ENCODE measurements at places on chromosomes 11 and 22. TPM values are rescaled to one million over a fixed set of nuclear protein-coding genes. Genes with fewer than 3 reads are reported as not detected.

DNA sequence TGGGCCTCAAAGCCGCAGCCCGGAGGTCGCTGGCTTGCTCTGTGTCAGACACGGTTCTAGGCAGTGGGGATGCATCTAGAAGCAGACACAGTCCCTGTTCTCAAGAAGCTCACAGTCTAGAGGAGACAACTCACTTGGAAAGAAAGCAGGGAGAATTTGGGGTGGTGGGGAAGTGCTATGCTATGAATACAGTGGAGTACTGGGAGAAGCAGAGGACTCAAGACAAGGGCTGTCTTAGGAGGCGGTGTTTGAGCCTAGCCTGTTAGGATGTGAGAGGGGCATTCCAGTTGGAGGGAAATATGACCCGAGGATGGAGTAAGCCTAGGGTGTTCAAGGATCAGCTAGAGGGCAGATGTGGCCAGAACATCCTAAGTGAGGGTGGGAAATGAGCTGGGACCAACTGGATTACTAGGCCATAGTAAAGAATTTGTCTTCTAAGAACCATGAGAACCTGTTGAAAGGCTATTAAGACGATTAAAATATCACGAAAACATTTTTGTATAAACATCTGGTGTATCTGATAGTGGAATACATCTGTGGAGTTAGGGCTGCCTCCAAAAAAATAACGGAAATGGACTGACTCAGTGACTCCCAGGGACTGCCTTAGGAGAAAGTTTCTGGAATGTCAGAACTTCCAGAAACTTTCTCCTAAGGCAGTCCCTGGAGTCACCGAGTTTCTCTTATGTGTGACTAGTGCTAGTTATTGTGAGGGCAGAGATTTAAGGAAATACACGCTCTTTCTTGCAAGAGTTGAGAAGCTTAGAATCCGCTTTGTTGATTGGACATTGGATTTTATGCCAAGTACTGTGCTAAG lies 1.1 kb upstream of the PITPNB start:
- peak; percentile 84 for DNase-seq

- no peak for DNase-seq
Measured at GRCh38 chr11:46958777-46959176, 22.2 kb downstream of the CSTPP1 start.

GRCh38 chr11:62044639-62045121 lies 77.2 kb upstream of the FTH1 start:
- no peak for DNase-seq

RTN4RL2 gene
- total RNA-seq = 0.13 TPM

DNA sequence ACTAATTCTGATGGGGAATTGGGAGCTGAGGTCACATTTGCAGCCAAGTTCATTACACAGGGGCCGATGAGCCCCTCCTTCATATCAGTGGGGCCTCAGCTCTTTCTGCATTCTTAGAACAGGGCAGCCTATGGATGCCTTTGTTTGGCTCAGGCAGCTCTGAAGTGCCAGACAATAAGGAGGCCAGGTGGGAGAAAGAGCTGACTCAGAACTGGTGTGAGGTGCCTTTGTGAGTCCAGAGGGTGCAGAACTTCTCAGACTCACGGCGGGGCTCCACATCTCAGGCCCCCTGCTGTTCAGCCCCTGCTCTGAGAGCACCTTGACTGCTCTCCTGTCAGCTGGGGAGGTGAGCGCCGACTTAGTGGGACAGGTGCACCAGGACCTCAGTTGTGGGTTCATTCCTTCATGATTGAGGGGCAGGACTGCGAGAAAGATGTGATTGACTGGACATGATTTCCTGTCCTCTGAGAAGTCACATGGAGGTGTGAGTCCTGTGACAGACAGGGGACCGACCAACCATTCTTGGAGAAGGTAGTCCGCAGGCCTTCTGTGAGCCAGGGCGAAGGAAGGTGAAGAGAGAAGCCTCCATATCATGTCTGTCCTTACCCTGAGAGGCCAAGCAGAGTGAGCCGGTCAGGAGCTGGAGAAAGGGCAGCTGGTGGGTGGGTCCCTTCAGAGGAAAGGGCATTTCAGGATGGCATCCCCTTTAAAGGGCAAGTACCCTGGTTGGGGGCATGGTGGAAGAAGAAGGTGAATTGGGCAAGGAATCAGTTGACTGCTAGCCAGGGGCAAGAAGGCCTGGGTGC lies 245.0 kb upstream of the TBCEL start:
- DNase-seq = no peak

TCN1 gene
- total RNA-seq = not detected

JHY gene
- 0.69 TPM for total RNA-seq
